Foreskin melanocyte (primary cell): ENCODE measurements at places on chromosomes 6 and 20.

GRCh38 chr20:22904386-22904785, 130.7 kb upstream of the SSTR4 start:
- DNase-seq = no peak

GRCh38 chr20:38046572-38046971, 13.0 kb downstream of the RPRD1B start:
- DNase-seq = no peak

GRCh38 chr6:163249651-163250101, 164.8 kb upstream of the QKI start:
- DNase-seq = peak; percentile 87

GRCh38 chr20:44946271-44946852, 13.8 kb downstream of the TOMM34 start:
- no peak for DNase-seq

- DNase-seq = no peak
These were observed 557.7 kb upstream of the NRSN1 start for GRCh38 chr6:23568292-23568691.

DNA sequence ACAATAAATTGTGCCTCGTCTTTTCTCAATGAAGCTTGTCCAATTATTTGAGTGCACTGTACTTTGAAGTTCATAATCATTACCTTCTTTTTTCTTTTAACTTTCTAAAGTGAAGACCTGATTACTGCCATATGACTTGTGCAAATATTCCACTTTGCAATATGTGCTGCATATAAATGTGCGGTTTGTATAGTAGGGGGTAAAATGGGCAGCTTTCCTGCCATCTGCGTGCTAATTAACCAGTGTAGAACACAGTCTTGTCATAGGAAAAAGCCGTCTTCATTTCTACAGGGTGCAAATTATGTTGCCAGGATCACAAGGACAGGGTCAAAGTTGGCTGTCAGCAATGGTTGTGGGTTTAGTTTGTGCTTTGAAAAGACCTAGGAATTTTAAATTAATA, 397.0 kb downstream of the NKAIN2 start:
- DNase-seq = no peak

GRCh38 chr20:16476032-16476431, 97.2 kb downstream of the KIF16B start:
- peak; percentile 45 for DNase-seq

GRCh38 chr6:66851930-66852329, 1144.9 kb upstream of the EYS start:
- no peak for DNase-seq

- no peak for DNase-seq
These were observed 42.5 kb upstream of the PNISR start for GRCh38 chr6:99467509-99468106.

- peak; percentile 86 for DNase-seq
These were observed 19.2 kb downstream of the FKBP1A start for GRCh38 chr20:1373614-1374013.

GRCh38 chr6:169906004-169906687, 154.7 kb downstream of the ERMARD start:
- no peak for DNase-seq

GRCh38 chr6:52176550-52176949, 9.6 kb upstream of the IL17A start:
- DNase-seq = no peak

GRCh38 chr6:33632558-33633039, 11.5 kb downstream of the ITPR3 start:
- DNase-seq = no peak

- no peak for DNase-seq
These were observed 446.0 kb downstream of the QKI start for GRCh38 chr6:163860287-163861081.

DNA sequence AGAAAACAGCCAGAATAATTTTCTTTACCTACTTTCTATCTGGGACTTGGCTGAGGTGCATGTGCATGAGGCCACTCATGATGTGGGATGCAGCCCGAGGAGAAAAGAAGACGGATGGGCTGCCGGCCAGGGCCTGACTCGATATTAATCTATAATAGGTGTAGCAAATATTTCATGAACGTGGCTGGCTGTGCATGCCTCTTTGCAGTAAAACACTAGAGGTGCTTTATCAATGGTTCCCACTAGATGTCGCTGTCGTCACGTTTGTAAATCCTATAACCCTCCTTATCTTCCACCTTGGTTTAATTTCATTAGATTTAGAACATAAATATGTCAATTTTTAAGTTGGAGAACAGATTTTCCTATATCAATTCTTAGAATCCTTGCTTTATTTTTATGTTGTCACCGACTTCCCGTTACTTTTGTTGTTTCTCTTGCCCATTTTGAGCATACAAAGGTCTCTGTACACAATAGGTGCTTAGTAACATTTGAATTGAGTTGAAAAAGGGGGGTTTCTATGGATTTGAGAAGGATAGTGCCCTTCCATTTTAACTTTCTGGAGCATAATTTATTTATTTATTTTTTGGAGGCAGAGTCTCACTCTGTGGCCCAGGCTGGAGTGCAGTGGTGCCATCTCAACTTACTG, 19.6 kb upstream of the FERMT1 start:
- DNase-seq = peak; percentile 30

DNA sequence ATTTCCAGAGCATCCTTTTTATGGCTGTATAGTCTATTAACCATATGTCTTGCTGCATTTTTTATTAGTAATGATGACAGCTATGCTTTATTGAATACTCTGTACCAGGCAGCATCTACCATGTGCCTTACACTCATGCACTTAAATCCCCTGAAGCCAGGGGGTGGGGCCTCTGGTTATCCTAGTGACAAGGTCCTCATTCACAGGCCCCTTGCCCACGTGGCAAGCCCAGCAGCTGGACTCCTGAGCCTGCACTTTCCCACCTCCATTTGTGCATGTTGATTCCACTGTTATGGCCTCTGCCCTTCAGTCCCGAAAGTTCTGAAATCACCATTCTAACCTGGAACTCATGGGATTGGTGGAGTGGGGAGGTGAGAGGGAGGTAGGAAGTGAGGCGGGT, 22.3 kb downstream of the ACTR5 start:
- no peak for DNase-seq

DNA sequence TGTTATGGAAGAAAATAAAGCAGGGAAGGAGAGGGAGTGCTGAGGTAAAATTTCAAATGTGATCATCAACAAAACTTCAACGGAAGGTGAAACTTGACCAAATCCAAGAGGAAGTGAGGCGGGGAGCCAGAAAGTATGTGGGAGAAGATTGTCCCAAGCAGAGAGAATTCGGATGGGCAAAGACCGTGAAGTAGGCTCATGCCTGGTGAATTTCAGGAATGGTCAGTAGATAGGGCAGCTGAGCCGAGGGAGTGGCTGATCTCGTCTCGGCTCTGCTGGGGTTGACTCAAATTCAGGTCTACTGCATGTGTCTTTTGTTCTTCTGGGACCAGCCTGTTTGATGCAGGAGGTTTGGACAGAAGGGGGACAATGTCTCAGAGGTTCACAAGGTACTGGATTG, 7.0 kb upstream of the CSNK2A1 start:
- DNase-seq = no peak

DNA sequence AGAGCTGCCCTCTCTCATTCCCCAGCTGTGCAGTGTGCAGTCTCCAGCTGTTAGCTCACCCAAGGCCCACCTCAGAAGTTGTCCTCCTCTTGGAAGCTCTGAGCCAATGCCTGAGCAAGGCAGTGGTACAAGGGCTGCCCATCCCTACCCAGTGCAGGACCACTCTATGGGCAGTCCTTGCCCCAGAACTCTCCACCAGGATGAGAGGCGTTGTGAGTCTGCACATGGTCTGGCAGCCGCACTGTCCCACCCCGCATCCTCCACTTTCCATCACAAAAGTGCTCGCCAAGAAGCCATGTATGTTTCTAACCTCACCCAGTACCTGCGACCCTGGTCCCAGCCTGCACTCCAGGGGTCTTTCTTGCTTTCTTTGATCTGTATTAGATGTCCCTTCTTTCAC, 175.1 kb upstream of the PMEPA1 start:
- no peak for DNase-seq

GRCh38 chr6:157981132-157981394, 600 bp upstream of the SYNJ2 start:
- DNase-seq = no peak

DNA sequence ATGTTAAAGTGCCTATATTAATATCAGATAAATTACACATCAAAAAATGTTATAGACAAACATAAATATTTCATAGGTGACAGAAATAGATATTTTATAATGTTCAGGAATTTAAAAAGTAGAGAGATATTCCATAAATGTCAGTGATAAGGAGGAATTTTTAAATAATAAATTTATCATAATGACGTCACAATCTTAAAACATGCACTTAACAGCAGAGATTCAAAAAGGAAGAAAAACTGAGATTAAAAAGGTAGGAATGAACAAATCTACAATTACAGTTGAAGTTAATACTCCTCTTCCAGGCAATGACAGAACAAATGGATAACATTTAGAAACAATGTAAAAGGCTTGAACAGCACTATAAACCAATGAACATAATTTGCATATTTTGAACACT, 345.4 kb upstream of the NOX3 start:
- no peak for DNase-seq

GRCh38 chr6:8080362-8081151, 16.4 kb upstream of the BLOC1S5 start:
- no peak for DNase-seq

- DNase-seq = no peak
These were observed 10.3 kb upstream of the ERVFRD-1 start for GRCh38 chr6:11121851-11122250.

- no peak for DNase-seq
These were observed 101.3 kb downstream of the RALGAPA2 start for GRCh38 chr20:20611167-20611566.

DNA sequence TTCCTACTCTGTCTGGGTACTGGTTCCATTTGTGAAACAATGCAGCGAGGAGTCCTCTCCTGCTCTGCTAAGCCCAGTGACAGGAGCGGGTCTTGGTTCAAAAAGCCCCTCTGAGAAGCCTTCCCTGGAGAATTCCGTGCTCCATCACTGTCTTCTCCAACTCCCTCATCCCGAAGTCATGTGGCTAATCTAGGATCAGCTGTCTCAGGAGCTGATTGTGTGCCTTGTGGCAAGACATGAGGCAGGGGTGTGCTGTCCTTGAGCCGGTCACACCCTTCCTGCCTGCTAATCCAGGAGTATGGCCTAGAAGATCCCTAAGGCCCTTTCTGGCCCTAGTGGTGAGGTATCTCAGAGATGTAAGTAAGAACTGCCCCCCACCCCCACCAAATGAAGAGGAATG, 72.0 kb downstream of the EFCAB8 start:
- DNase-seq = no peak

DNA sequence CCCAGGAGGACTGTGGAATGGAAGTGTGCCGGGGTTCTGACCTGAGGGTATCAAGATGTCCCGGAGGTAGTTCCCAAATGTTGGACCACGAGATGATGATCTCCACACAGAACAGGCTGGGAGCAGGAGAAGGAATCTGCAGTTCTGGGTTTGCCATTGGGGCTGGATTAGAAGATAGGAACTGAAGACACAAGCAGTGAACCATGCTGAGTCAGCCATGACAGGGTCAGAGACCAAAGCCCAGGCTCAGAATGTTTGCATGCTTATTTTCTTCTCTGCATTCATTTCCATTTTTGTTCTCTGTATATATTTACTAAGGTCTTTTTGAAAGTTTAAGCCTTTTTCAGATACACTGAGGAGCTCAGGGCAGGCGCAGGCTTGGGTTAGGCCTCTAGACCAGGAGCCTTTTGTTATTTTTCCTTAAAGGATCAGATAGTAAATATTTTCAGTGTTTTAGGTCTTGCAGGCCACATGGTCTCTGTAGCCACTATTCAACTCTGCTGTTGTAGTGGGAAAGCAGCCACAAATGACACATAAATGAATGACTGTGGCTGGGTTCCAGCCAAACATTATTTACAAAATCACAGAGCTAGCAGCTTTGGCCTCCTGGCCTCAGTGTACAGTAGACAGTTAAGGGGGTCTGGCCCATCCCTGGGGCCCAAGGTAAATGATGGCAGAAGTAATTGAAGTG, 28.5 kb downstream of the SLC35D3 start:
- DNase-seq = no peak

- no peak for DNase-seq
These were observed 214.5 kb upstream of the SASH1 start for GRCh38 chr6:148128014-148128730.

DNA sequence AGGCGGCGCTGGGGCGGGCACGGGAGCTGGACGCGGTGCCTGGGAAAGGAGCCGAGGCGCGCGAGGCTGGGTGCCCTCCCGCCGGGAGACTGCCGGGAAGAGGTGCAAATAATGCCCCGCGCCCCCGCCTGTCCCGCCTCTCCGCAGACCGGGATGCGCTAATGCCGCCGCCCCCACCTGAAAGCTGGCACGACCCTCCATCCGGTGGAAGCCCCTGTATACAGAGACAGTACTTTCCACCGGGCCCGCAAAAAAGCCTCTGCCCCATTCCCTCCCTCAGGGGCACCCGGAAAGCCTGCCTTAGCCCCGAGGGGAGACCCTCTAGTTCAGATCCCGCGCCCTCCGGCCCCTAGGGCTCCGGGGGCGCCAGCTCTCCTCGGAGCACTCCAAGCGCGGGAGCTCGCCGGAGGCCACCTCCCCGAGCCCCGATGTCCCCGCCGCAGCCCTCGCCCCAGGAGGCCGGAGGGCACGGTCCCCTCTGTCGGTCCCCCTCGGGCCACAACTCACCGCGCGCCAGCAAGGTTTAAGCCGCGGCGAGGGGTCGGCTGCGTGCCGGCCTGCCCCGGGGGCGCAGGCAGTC, 1.2 kb downstream of the GRM4 start:
- no peak for DNase-seq

DNA sequence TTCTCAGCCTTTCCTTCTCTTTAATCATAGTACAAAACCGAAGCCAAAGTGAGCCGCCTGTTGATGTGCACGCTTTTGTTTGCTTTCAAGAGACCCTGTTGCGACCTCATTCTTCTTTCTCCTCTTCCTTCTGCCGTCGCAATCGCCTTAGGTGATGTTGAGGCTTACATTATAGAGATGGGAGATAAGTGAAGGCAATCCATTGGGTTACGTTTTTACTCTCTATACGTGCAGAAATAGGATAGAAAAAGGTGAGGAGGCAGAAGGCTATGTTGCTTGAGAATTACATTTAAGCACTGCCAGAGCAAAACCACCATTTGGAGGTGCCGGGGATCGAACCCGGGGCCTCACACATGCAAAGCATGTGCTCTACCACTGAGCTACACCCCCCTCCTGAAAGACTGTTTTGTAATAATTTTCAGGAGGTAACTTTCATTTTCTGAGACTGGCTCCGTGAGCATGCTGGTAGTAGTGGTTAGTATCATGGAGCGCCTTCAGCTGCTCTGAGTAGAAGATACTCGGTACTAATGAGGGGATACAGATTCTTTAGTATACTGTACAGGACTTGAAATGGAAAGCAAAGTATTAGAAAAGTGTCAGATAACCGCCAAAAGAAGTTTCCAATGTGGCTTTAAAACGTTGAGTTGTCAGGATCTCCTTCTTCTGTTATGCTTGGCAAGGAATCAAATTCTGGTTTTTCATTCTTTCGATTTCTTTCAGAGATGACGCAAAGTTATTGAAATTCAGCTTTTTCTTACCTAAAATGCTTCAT, 165.6 kb downstream of the TRIM27 start:
- peak; percentile 42 for DNase-seq

- no peak for DNase-seq
These were observed 30.4 kb downstream of the SCAF8 start for GRCh38 chr6:154763650-154764049.
